ENCODE measurements at places on chromosomes 16 and 17.

DNA sequence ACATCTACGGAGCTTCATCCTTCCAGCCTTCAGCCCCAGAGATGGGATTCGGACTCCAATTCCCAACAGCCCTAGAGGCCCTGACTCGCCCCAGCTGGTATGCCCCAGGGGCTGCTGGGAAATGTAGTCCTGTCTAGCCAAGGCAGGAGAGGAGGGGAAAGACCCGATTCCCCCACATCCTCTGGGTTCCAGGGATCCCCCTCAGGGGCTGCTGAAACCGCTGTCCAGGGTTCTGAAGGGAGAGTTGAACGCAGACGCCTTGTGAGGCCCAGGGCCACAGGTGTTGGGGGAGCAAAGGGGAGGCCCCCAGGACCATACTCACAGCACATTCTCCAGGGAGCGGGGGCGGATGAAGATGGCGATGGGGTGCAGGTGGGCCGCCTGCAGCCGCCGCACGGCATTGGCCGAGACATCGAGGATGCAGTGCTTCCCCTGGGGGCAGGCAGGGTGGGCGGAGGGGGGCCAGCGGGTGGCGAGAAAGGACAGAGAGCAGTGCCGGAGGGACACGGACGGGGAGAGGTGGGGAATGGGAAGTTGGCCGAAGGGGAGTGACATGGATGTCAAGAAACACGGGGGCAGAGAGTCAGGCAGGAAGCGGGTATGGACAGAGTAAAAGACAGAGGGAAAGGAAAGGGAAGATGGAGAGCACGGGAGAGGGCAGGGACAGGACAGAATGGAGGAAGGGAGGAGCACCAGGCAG is 12.6 kb upstream of the ASGR1 start:
- peak; percentile 60 for DNase-seq

DNA sequence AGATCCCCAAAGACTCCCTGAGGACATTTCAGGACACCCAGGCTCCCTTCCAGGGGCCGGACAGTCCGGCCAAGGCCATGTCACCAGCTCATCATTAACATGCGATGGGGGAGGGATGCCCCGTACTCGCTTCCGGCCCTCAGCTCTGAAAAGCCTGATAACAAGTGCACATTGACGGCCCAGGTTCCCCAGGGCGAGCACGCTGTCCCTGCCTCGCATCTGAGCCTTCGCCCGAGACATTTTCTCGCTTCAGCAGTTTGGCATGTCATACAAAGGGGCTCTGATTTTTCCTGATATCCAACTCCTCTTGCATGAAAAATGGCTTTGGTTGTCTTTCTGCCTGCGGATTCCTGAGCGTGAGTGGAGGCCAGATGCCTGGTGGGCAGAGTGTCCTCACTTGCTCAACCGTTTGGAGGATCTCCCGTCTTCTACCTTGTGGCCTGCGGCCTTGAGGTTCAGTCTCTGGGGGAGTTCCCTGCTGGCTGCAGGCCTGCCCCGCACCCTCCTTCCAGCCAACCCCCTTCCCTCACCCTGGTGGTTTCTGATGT is 14.1 kb downstream of the CACNG4 start:
- DNase-seq, result no peak

DNA sequence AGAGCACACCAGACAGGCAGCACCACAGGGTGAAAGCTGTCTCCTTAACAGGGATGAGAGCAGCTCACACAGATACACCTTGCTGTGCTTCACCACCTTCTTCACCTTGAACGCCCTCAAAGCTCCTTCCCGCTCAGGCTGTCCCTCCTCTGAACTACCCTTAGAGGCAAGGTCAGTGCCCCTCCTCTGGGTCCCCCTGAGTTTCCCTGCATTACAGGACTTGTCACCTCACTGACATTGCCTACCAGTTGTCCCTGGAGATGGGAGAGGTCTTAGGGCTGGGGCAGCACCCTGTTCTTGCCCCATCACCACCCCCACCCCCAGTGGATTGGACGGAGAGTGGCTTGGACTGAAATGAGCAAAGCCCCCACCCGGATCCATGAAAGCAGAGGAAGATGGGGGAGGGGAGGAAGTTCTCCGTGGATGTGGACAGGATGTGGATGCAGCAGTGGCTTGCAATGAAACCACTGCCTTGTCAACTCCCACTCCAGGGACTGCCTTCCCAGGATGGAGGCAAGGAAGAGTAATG is 73.2 kb upstream of the CDH5 start:
- no peak for DNase-seq

DNA sequence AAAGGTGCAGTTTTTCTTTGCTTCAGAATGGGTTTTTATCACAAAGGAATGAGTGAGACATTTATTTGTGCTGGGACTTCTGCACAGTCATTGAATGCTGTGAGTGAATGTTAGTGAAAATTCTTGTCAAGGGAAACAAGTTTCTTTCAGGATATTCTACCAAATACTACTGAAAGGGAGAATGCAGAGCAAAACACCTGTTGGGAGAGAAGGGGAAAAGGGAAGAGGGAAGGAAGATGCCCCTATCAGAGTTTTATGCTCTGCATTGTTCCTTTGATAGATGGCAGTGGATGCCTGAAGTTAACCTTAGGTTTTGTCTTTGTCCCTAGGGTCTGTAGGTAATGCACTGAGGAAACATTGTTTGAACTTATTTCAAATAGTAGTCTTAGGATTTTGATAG is 3.1 kb downstream of the GGNBP2 start:
- DNase-seq, result no peak

DNA sequence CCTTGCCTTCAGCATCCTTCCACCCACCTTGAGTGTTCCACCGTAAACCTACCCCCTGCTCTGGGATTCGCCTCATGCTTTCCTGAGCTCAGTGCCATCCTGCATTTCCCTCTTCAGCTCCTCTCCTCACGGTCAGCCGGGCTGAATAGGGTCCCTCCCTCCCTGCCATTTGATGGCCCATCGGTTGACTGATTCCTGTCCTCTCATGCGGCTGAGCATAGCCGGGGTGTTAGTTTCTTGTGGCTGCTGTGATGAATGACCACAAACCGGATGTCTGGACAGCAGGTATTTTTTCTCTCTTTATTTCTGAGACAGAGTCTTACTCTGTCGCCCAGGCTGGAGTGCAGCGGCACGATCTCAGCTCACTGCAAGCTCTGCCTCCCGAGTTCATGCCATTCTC is 44.1 kb upstream of the MGAT5B start:
- no peak for DNase-seq

DNA sequence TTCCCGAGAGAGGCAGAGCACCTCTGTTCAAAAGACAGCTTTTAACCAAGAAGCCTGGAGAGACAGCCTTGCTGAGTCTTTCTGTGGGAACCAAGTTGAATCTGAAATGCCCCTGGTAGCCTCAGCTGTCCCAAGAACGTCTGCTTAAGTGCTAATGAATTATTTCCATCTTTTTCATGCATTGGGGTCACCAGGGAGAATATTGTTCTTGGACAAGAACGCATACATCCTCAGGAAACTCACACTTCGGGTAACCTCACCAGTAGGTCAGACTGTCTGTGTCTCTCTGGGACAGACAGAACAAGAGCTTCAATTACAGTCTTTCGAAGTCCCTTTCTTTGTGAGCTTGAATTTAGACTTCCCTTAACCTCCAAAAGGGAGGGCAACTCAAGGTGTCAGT is 134.6 kb upstream of the ADAMTS18 start:
- no peak for DNase-seq

DNA sequence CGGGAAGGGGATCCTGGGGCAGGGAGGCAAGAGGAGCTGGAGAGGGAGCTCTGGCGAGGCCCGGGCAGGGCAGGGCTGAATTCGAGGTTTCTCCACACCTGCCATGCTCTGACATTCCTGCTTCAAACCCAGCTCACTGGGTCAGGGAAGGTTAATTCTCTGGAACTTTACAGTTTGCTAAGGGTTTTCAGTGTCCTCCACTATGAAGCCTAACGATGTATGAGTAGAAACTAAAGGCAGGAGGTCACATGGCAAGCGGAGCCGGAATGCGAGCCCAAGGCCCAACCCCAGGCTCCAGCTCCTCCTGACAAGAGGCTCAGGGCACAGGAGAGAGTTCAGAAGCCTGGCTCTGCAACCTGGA is 29.2 kb downstream of the DCAKD start:
- no peak for DNase-seq

- DNase-seq, result no peak
These were observed 1.6 kb upstream of the CCL13 start for GRCh38 chr17:34354637-34355036.

GRCh38 chr17:3447625-3448024 is 14.0 kb upstream of the OR1E2 start:
- peak; percentile 23 for DNase-seq

DNA sequence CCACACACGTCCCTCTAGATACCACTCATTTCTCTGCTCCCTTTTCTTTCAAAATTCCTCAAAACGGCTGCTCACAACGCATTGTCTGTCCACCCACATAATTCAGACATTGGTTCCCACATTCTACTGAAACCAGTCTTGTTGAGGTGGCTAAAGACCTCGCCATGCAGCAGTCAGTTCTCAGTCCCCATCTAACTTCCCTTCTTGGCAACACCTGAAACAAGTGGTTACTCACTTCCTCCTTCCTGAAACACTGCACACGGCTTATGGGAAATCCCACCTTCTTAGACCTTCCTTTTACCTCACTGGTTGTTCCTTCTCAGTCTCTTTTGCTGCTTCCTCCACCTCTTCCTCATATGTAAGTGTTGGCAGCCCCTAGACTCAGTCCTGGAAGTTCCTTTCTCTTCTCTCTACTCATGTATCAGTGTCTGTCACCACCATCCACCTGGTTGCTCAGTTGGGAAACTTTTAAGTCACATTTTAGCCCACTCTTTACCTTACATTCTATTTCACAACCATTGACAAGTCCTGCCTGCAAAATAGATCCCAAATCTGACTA is 277.1 kb downstream of the CEP112 start:
- DNase-seq, result no peak

DNA sequence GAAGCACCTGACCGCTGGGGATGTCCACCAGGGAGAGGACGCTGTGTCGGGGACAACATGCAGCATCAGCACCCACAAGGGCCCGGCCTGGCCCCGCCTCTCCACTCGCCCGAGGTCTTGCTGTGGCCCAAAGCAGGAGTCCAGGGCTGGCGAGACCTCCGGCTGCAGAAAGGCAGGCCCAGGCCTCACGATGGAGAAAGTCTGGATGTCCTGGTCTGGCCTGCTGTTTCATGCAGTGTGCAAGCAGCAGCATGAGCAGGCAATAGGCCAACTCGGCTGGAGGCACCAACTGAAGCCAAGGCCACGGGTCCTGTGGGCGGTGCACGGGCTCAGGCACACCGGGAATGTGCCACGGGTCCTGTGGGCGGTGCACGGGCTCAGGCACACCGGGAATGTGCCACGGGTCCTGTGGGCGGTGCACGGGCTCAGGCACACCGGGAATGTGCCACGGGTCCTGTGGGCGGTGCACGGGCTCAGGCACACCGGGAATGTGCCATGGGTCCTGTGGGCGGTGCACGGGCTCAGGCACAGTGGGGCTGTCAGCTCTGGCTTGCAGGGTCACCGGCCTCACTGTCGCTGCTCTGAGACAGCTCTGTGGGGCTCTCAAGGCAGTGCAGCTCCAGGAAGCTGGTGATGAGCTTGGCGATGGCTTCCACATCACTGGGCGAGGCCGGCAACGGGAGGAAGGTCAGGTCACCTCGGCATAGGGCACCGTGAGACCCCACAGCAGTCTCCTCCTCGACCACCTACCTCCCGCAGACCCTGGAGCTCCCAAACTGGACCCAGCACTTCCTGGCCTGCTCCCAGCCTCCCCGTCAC is 6.9 kb downstream of the CYBC1 start:
- no peak for DNase-seq

GRCh38 chr16:53542283-53542682 is 39.3 kb upstream of the AKTIP start:
- no peak for DNase-seq

DNA sequence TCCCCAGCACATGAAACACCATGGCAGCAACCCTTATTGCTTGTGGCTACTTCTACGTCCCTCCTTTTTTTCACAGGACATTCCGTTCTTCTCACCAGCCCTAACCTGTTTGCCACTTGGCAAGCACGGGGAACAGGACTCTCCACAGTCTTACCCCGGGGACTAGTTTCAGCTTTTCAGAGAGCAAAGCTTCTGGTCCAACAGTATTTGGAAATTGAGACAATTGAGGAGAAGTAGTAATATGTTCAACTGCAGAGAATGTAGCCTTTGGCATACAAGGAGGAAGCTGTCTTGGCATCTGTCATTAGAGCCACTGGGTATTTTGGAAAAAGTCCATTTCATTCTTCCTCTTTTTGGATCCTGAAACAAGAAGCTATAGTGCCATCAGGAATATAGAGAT is 65.7 kb downstream of the MAP2K6 start:
- no peak for DNase-seq

Measured in ELR (cell line).